Glutamatergic neuron (in vitro differentiated cells): ENCODE measurements at places on chromosomes 2 and 18. TPM values are rescaled to one million over a fixed set of nuclear protein-coding genes. Genes with fewer than 3 reads are reported as not detected.

GRCh38 chr2:43531251-43531650 lies 64.6 kb downstream of the THADA start:
- no peaks in the 10 kb centered on the region for H3K36me3 ChIP-seq
- H3K4me3 ChIP-seq = no peak overlapping the region
- no peaks in the 10 kb centered on the region for H3K27me3 ChIP-seq
- H3K27ac ChIP-seq = no peak overlapping the region

DNA sequence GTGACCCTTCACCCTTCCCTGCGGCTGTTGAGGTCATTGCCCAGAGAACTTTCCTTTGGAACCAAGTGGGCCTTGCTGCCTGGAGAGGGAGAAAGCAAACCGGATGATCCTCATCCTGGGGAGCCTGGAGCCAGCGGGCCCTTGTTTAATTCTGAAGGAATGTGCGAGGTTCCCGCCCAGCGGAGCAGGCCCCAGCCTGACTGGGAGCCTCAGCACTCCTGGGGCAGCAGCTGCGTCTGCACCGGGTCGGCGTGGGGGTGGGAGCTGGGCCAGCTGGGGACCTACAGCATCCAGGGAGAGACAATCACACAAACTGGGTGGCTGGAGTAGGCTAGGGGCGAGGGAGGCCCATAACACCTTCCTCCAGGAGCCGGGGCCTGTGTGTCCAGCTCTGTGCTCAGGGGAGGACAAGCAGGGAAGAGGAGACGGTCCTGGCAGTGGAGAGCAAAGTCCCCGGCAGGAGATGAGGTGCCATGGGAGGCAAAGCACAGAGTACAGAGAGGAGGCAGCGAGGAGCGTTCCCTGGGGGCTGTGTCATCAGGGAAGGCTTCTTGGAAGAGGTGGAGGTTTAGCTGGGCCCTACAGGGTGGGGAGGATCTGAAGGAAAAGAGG lies 61.9 kb upstream of the HAAO start:
- no peak for DNase-seq
- no peaks in the 10 kb centered on the region for H3K36me3 ChIP-seq
- H3K4me3 ChIP-seq = no peak overlapping the region
- H3K27me3 ChIP-seq = peaks cover 3% of the 10 kb centered on the region
- H3K27ac ChIP-seq = no peak overlapping the region

- no peak overlapping the region for H3K27ac ChIP-seq
- peaks cover 2% of the 10 kb centered on the region for H3K36me3 ChIP-seq
- no peaks in the 10 kb centered on the region for H3K4me1 ChIP-seq
Measured at GRCh38 chr2:190235101-190235500, 84.5 kb downstream of the HIBCH start.

MPHOSPH10 gene
- total RNA-seq = 61.4 TPM

GRCh38 chr2:216713691-216714336 lies 18.5 kb upstream of the IGFBP5 start:
- no peak overlapping the region for H3K4me3 ChIP-seq
- H3K27ac ChIP-seq = no peak overlapping the region
- DNase-seq = no peak
- peaks cover under 1% of the 10 kb centered on the region for H3K27me3 ChIP-seq

EPB41L3 gene
- 368 TPM for total RNA-seq

GRCh38 chr18:5630057-5630899 lies 86.5 kb upstream of the EPB41L3 start:
- H3K36me3 ChIP-seq = no peaks in the 10 kb centered on the region
- H3K4me3 ChIP-seq = peak overlapping the region; percentile 97
- H3K27ac ChIP-seq = no peak overlapping the region
- peaks cover 6% of the 10 kb centered on the region for H3K27me3 ChIP-seq
- DNase-seq = peak; percentile 85
- no peaks in the 10 kb centered on the region for H3K4me1 ChIP-seq
